ENCODE measurements at places on chromosomes 2 and 18. TPM values are rescaled to one million over a fixed set of nuclear protein-coding genes. Genes with fewer than 3 reads are reported as not detected.

Gene CCDC74B
- 9.7 TPM for total RNA-seq

Gene IL1RL1
- total RNA-seq, result 4.9 TPM

Gene LCT
- not detected for total RNA-seq

Gene RBM44
- total RNA-seq, result 0.65 TPM

Gene DUSP11
- 49.0 TPM for total RNA-seq

Gene IL36RN
- total RNA-seq, result not detected

Gene ANKRD30BL
- total RNA-seq, result 0.16 TPM

Gene C1QL2
- not detected for total RNA-seq

Gene CYP1B1
- total RNA-seq, result 146 TPM

DNA sequence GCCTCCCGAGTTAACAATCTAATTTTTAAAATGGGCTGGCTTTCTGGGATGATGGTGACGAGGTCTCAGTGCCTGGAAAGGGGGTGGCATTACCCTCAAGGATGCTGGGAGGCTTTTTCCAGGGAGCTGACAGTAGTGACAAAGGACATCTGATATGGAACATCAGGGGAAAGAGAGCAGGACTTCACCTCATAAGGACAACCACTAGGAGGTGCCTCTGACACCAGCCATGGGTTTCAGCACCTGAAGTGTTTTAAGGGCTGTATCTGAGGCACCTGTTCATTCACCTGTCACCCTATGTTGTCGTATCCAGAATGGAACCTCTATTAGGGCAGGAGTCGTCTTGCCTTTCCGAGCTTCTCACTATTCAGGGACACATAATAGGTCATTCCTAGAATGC is 10.8 kb downstream of the IL36B start:
- no peak for DNase-seq

DNA sequence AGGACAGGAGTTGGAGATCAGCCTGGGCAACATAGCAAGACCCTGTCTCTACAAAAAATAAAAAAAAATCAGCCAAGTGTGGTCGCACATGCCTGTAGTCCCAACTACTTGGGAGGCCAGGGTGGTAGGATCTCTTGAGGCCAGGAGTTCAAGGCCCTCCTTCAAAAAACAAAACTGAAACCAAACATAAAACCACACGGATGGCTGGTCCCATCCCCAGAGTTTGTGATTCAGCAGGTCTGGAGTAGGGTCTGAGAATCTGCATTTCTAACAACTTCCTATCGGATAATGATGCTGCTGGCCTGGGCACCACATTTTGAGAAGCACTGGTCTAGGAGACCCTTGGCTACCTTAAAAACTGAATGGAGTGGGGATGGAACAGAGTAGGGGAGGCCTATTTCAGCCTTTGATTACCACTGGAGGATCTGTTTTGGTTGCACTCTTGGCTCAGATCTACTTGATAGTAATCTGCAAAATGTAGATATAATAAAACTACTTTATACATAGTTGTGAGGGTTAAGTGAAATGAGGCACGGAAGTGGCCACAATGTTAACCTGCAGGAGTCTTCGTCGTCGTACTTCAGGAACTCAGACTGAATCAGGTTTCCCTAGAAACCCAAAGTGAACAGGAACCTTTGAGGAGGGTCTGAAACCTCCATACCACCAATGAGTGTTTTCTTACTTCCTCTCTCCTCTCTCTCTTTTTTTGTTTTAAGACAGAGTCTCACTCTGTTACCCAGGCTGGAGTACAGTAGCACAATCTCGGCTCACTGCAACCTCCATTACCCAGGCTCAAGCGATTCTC is 25.5 kb upstream of the NFE2L2 start:
- no peak for DNase-seq

- no peak for DNase-seq
Observed at GRCh38 chr18:54641734-54642133, 50.7 kb downstream of the DYNAP start.

- DNase-seq, result no peak
Observed at GRCh38 chr2:59871830-59872229, 681.6 kb downstream of the BCL11A start.

- peak; percentile 33 for DNase-seq
Observed at GRCh38 chr2:212646698-212647366, 108.2 kb upstream of the ERBB4 start.

- DNase-seq, result no peak
Observed at GRCh38 chr18:74528913-74529312, 5.4 kb upstream of the CNDP1 start.

DNA sequence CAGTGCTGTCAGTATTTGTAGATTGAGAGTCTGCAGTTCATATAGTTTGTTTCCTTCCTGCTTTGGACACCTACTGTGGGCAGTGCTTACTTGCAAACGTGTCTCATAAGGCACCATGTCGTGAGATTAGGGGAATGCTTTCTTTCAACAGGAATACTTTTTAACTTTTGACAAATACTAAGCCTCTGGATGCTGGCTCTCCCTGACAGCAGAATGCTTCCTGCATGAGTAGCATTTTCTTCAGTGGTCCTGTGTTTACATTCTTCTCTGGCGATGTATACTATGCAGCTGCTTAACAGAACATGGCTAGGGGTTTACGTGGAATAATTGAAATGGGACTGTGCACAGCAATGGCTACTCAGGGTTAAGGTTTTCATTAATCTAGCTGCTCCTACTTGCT is 807.5 kb downstream of the MBD2 start:
- no peak for DNase-seq

GRCh38 chr2:38598200-38598990 is 4.3 kb downstream of the HNRNPLL start:
- DNase-seq, result peak; percentile 57

DNA sequence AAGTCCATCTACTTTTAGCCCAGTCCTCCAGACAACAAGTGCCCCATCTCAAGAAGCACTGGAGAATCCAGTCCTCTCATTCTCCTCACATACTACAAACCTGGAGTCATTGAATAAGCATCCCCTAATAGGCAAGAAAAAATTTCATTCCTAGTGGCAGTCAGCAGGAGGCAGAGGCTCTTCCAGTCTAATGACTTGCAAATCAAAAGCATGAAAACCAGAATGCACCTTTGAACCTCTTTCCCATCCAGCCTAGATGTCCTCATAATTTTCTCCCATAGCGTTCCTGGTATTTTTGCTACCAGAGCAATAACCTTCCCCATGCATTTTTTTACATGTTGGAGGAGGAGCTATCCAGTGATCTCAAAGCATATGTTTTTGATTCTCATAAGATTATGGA is 252.6 kb downstream of the TTC32 start:
- DNase-seq, result peak; percentile 37

DNA sequence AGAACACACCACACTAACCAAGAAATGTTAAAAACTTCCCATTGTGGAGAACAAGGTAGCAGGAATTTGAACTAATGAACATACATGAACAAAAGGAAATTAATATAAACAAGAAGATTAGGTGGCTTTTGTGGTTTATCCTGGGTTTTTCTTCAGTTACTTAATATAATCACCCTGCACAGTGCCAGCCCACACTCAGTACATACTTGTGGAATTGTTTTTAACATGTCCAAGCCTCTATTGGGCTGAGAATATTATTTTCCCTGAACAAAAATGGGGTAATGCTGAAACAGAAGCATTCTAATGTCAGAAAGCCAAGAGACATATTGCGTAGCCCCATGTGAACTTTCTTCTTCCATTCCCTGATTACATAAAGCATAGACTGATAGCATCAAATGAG is 202.8 kb downstream of the DNER start:
- DNase-seq, result peak; percentile 5

DNA sequence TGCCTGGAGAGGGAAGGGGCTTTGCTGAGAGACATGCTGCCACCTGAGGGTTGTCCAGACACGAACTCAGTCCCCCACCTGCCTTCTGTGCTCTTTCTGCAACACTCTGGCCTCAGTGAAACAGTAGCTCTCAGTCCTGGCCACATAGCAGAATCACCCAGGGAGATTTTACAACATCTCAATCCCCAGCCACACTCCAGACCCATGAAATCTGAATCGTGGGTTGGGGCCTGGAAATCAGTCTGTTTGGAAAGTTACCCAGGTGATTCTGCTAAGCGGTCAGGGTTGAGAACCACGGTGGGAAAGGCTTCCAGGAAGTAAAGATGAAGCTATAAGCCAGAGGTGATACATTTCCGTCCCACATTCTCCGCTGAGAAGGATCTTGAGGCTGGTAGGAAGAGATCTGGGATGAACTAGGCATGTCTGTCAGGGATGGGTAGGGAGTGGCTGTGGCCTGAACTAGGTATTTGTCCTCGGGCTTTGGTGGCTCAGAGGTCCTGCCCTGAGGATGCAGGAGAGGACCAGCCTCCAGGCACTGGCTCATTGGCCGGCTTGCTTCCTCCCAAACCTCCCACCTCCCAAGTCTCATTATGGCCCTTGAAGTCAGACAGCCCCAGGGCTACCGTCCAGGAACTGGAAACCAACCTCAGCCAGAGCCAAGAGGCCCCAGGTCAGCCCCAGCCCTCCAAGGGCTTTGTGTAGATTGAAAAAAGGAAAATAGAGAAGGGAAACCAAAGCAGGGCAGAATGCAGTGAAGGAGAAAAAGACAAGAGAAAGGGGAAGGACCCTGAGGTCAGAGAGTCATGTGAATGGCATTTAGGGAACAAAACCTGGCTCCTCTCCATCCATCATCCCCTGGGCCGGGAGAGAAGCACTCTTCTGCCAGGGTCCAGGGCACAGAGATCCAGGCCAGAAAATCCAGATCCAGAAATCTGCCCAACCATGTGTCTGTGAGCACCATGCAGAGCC is 119.6 kb downstream of the ZFP36L2 start:
- peak; percentile 50 for DNase-seq

GRCh38 chr2:75360945-75361344 is 161.6 kb upstream of the TACR1 start:
- no peak for DNase-seq

DNA sequence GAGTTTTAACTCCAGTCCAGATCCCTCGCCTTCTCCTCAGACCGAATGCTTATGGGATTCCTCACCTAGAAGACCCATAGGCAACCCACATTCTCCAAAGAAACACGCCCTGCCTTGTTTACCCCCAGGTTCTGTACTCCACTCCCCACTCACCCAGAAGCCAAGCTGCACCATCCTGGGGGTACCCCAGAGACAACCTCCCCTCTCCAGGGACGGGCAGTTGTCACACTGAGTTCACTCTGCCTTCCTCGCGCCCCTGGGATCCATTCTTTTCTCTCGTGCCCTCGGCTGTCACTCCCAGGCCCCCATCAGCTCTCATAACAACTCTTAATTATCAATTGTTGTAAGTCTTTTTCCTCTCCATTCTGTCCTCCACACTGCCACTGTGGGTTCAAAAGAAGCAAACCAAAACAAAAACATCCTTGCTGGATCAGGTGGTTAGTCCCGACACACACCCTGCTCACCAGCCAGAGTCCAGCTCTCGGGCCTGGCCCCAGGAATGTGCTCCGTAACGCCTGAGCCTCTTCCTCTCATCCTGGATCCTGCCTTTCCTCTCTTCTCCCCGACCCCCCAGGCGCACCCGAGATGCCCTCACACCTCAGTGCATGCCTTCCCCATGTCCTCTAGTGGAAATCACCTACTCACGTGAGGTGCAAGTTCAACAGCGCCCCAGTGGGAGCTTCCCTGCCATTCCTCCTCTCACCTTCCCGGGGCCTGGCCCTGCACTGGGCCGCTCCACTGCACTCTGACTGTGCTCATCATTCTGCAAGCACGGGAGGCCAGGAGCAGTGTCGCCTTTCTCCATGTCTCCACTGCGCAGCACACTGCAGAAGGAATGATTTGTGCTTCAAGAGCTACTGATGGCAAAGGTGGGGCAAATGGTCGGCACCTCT is 20.7 kb downstream of the COX7A2L start:
- no peak for DNase-seq

GRCh38 chr18:59061914-59062642 is 77.6 kb upstream of the SEC11C start:
- DNase-seq, result no peak

GRCh38 chr2:190462181-190462580 is 54.0 kb downstream of the MFSD6 start:
- DNase-seq, result no peak

DNA sequence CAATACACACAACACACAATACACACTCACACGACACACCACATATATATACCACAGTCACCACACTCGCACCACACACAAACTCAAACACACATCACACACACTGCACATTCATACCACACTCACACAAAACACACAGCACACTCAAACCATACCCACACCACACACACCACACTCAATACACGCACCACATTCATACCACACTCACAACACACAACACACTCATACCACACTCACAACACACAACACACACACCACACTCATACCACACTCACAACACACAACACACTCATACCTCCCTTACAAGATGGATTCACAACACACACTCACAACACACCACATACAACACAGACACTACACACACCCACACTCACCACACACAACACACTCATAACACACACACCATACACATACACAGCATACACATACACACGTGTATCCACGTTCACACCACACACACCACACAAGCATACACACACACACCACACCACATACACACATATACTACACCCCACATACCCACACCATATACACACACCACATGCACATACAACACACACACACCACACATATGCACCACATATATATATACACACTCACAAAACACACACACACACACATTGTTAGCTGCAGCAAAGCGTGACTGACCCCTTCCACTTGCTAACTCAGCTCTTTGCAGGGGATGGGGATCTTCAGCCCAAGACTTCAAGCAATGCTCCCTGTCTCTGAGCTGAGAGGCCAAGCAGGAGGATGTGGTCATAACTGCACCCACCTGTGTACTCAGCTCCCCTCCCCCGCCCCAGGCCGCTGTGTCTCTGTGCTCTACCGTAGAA is 59.0 kb downstream of the SDC1 start:
- no peak for DNase-seq

DNA sequence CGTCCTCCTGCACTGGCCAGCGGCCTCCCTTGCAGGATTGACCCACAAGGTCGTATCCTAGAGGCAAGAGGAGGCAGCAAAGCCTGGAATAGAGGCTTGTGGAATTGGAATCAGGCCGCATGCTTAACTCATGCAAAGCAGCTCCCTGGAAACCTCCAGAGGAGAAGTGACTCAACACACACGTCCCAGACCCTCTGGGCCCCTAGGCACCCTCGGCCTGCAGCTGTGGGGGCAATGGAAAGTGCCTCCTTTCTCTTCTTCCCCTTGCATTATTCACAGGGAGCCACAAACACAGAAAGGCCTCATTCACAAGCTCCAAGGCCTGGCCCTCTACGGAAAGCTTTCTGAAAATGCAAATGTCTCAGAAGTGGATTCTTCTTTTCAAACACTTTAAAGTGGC is 19.6 kb downstream of the SPATA3 start:
- no peak for DNase-seq

- DNase-seq, result peak; percentile 45
Observed at GRCh38 chr18:59715445-59715844, 18.2 kb upstream of the CCBE1 start.

GRCh38 chr2:12316476-12316875 is 400.3 kb upstream of the TRIB2 start:
- DNase-seq, result no peak

GRCh38 chr2:132937629-132938028 is 267.6 kb upstream of the LYPD1 start:
- DNase-seq, result peak; percentile 66

DNA sequence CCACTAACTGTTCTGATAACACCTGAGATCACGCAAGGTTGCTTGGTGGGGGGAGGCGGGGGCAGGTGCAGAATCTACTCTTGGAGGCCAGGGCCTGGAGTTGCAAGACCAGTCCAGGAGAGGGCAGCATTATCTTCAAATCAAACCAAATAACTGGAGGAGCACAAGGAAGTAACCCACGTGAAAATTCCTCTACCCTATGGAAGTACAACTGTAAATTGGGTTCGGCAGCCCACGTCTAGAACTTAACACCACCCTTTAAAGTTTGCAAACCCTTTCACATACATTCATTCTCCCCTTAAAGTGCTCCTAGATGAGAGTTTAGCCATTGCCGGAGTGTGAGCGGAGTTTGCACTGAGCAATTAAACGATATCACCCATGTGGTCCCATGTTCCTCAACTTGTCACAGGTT is 19.6 kb upstream of the CXCR1 start:
- peak; percentile 81 for DNase-seq

Measured in fibroblast of the aortic adventitia (primary cell).